Globus pallidus (tissue), 1 donor: ENCODE measurements at places on chromosomes 3 and 15.

DNA sequence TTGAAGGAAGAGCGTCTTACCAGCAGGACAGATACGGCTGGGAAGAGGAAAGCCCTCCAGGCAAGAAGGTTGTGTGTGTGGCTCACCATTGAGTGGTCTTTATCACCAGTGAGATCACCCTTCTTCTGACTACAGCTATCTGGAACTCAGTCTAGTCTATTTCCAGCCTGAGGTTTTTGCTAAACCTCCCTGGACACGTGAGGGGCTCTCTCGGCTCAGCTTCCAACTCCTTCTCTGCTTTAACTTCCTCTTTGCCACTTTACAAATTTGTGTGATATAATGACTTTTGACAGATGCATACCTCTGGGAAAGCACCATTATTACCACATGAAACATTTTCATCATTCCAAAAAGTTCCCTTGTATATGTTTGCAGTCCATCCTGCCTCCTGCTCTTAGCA lies 15.3 kb upstream of the ROPN1 start:
- DNase-seq = no peak

- no peak for DNase-seq
Measured at GRCh38 chr3:194532591-194532990, 45.8 kb upstream of the ATP13A3 start.

- DNase-seq = no peak
Measured at GRCh38 chr15:79400650-79401049, 31.5 kb upstream of the MINAR1 start.

DNA sequence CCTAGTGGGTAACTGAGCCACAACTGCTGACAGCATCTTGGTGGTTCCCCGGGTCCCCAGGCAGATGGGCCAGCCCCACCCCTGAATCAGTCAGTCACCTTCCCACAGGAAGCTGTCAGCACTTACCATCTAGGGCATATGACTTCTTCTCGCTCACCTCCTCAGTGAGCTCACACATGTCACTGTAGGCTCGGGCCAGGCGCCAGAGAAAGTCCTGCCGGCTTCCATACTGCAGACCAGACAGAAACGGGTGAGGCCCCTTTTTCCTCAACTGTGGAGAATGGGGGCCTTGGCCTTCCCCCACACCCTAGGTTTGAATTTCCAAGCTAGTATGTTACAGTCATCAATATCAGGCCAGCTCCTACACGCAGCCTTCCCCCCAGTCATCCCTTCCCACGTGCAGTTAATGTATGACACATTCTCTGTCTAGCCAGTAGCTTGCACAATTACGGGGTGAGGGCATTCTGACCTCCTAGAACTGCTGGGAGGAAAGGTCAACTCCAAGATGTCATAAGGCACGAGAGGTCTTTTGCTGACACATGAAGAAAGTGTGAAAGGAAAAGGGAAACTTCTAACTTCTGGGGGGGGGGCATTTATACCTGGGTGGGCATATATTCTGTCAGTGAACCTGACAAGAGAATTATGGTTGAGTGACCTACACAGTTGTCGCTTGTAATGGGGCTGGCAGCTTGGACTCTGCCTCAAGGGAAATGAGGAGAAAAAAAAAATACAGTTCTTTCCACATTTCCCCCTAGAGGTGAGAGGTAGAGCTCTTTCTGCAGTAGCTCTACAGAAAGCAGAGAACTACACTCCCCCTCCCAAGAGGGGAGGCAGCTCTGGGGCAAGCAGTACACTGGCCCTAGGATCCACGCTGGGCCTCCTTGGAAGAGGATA lies 10.9 kb downstream of the RMDN3 start:
- no peak for DNase-seq

DNA sequence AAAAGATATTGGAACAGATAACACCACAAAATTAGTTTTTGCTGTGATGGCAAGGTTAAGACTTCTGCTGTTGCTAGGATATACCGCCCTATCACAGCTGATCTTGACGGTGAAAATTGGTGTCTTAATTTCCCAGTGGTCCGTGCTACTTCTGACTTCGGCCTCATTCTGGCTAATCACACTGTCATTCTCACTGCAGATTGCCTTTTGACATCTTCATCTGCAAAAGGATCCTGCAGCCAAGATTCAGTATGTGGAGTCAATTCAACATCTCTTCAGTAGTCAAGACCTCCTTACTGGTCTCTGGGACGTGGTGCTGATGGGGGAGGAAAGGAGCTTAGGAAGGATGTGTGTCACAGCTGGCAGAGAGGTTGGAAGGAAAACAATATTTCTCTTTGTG lies 438.6 kb downstream of the WDR72 start:
- no peak for DNase-seq
